Activated T-helper 17 cell treated with anti-CD3 and anti-CD28 coated beads, Interleukin-2, amount 50 U/mL, for 72 hours (primary cell): ENCODE measurements at places on chromosomes 2 and 18. TPM values are rescaled to one million over a fixed set of nuclear protein-coding genes. Genes with fewer than 3 reads are reported as not detected.

DSEL gene
- 0.50 TPM for total RNA-seq

CCDC178 gene
- total RNA-seq: not detected

PLEK gene
- total RNA-seq: 2.7 TPM

DHX57 gene
- 18.6 TPM for total RNA-seq

SGPP2 gene
- total RNA-seq: 3.0 TPM

CSRNP3 gene
- not detected for total RNA-seq

ALPP gene
- 0.19 TPM for total RNA-seq

POTEJ gene
- not detected for total RNA-seq

IL1R1 gene
- total RNA-seq: 41.7 TPM

HNMT gene
- not detected for total RNA-seq
